Esophagus squamous epithelium (tissue), 5 donors: ENCODE measurements at places on chromosomes 1 and 21.

DNA sequence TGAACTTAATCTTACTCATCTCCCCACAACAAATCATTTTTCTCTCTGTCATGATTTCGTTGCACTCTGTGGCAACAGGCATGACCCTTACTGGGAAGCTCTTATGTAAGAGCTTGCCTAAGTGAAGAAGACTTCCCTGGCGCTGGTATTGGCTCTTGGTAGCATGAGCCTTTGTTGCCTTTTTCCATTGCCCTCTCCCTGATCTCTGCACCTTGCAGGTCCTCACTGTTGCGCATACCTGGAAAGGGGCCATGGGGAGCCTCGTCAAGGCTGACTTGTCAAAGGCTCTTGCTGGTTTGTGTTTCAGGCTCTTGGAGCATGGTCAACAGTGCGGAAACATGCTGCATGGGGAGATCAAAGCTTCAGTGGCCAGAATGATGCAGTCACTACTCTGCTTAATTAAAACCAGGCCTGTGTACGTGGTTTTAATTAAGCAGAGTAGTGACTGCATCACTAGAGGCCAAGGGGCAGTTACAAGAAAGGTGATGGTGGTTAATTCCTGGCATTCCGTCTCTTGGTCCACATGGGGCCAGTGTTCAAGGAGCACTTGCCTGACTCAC, 141.3 kb downstream of the SPATA46 start:
- H3K36me3 ChIP-seq: no peaks in the 10 kb centered on the region
- no peak overlapping the region for H3K27ac ChIP-seq
- H3K27me3 ChIP-seq: no peaks in the 10 kb centered on the region
- H3K4me1 ChIP-seq: no peaks in the 10 kb centered on the region
- no peak overlapping the region for H3K4me3 ChIP-seq

- no peak for DNase-seq
- no peaks in the 10 kb centered on the region for H3K27me3 ChIP-seq
- no peaks in the 10 kb centered on the region for H3K4me1 ChIP-seq
- no peak overlapping the region for H3K27ac ChIP-seq
Observed at GRCh38 chr1:62962901-62963776, 179.2 kb downstream of the ATG4C start.

GRCh38 chr1:22959545-22960360, 12.9 kb downstream of the LACTBL1 start:
- no peaks in the 10 kb centered on the region for H3K4me1 ChIP-seq
- H3K4me3 ChIP-seq: no peak overlapping the region
- H3K27me3 ChIP-seq: peaks cover 52% of the 10 kb centered on the region
- no peak for DNase-seq
- no peaks in the 10 kb centered on the region for H3K36me3 ChIP-seq

DNA sequence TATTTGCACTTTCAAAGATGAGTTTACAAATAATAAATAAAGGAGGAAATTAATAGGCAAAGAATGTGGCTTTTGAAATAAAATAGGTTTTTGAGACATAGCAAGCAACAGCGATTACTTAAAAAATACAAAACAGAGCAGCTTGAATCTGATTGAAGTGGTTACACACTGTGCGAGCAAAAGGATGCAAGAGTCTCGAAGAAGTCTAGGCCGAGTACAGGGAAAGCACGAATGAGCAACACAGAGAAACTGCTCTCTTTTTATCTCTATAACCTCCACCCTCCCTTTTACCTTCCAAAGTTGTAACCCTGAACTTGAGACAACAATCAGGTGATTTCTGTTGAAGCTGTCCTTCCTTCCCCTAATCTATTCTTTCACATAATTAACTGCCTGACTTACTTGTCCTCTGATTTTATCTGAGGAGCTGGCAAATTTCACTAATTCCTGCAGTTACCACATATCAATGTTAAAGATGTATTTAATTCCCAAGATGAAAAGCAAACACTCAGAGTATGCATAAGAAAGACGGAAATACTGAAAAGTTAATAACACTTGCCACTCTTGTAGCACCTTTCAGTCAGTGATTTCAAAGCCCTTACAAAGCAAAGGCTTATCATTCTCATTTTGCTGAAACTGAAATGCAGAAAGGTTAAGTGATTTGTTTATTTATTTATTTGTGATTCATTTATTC, 1030.1 kb downstream of the ADGRL2 start:
- no peak overlapping the region for H3K4me3 ChIP-seq
- DNase-seq: no peak
- H3K4me1 ChIP-seq: no peaks in the 10 kb centered on the region
- H3K36me3 ChIP-seq: no peaks in the 10 kb centered on the region

DNA sequence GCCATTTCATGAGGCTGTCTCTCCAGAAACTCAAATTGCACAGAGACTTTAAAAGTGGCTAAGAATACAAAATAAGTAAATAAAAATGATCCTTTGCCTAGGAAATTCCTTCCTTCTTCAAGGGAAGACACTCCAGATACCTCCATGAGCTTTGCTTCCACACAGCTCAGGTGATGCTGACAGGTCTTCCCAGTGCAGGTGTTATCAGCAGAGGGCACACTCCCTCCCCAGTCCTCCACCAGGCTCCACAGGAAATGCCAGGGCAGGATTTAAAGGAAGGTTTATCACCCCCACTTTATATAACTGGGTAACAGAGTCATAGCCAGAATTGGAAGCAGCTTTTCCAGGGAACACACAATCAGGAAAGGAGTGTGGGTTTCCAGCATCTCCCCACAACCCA, 5.7 kb downstream of the HSD3B2 start:
- H3K36me3 ChIP-seq: no peaks in the 10 kb centered on the region
- DNase-seq: no peak
- no peak overlapping the region for H3K4me3 ChIP-seq
- no peaks in the 10 kb centered on the region for H3K27me3 ChIP-seq
